ENCODE measurements at places on chromosomes 6 and 20.

- no peak for DNase-seq
These were observed 20.9 kb upstream of the TCP11 start for GRCh38 chr6:35161776-35162607.

DNA sequence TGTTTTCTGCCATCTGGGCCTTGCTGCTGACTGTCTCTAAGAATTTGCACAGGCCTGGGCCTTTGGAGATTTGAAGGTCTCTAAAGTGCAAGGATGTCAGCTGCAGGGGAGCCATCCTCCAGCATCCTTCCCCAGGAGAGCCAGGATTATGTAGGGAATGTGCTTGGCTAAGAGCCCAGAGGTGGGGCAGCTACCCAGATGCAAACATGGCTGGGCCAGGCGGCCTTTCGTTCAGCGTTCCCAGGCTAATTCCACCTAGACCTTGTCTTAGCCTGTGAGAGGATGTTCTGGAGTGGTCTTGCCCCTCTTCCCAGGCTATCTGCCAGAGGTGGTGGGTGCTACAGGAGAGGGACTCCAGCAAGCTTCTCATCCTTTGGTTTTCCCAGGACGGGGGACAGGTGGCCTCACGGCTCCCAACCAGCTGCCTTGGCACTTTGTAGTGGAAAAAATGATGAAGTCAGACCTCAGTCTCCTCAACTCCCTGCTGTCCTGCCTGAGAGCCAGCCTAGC, 7.7 kb upstream of the PTGIS start:
- DNase-seq = no peak

DNA sequence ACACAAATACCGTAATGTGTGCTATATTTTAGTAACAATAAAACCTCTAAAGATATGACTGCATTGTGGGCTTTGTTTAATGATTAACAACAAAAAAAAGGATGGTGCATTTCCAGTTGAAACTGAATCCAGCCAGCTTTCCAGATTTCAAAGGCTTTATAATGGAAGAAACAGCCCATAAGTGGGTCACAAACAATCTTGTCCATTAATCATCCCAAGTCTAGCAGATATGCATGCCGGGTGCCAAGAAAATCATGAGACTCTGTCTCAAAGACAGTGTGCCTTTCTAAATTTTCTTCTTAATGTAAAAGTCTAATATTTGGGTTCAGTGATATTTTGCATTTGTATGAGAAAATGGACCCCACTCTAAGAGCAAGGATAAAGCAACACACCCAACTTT, 20.6 kb upstream of the LAMP5 start:
- DNase-seq = no peak

GRCh38 chr6:108622641-108623298, 62.1 kb downstream of the FOXO3 start:
- no peak for DNase-seq

DNA sequence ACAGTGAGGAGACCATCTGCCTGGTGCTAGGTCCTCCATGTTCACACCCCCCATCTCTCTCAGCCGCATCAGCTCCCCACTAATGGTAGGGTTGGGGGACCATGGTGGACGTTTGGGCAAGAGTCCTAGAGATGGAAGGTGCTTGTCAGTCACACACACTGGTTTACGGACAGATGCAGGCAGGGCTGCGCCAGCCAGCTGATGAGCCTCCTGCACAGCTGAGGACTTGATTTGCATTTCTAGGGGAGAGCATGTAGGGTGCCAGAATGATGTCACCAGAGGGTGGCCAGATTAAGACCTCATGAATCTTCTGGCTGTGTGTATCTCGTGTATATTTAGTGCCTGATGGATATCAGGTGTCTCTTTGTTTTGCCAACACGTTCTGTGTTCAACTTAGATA, 28.6 kb downstream of the CST8 start:
- no peak for DNase-seq

- no peak for DNase-seq
These were observed 80.2 kb downstream of the PLCB4 start for GRCh38 chr20:9149087-9149486.

GRCh38 chr6:170145272-170145592, 145.6 kb downstream of the DLL1 start:
- no peak for DNase-seq

DNA sequence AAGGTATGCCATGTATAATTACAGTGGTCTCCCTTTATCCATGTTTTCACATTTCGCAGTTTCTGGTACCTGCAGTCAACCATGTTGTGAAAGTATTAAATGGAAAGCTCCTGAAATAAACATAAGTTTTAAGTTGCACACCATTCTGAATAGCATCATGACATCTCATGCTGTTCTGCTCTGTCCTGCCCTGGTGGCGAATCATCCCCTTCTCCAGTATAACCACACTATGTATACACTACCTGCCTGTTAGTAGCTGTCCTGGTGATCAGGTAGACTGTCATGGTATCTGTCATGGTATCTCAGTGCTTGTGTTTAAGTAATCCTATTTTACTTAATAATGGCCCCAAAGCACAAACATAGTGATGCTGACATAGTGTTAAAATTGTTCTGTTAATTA, 97.1 kb downstream of the ZFAND3 start:
- no peak for DNase-seq

GRCh38 chr6:133749427-133749826, 139.5 kb upstream of the TCF21 start:
- DNase-seq = no peak

DNA sequence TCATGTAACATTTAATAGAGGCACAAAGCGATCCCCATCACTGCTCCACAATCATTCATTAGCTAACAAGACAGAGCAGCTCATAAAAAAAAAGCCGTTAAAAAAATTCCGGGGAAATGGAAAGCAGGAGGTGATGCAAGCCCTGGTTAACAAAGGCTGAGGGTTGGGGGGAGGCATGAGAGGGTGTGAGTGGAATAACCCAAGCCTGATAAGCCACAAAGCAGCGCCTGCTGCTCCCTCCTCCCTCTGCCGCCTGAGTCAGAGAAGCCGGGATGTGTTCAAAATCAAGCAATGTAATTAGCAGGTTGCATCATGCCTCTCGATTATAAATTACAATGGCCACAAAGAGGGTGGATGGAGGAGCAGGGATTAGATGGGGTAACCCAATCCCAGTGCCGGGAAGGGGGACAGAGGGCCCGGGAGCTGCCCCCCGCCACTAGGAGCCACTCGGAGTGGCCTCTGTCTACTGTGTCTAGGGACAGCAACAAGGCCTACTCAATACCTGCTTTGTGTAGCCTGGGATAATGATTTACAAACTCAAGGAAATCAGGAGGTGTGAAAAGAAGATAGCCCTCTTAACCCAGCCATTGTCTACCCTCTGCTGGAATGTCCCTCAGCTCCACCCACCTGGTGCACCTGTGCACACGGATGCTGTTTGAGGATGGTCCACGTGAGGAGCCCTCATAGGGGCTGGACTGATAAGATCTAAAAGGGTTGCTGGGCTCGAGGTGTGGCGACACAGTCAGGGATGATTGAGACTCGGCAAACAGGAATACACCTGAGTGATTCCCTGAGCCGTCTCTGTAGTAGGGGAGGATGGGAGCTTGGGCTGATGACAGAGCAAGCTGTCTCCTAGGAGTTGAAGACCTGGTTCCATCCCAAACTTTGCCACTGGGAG, 156.9 kb downstream of the VEGFA start:
- DNase-seq = peak; percentile 46

GRCh38 chr20:47605673-47606413, 104.2 kb downstream of the NCOA3 start:
- no peak for DNase-seq

DNA sequence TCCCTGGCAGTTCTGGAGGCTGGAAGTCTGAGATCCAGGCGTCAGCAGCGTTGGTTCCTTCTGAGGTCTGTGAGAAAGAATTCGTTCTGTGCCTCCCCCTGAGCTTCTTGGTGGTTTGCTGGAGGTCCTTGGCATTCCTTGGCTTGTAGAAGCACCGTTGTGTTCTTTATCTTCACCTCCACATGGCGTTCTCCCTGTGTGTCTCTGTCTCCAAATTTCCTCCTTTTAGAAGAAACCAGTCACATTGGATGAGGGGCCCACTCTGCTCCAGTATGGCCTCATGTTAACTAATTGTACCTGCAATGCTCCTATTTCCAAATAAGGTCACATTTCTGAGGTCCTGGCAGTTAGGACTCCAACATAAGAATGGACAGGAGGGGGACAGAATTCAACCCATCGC, 73.0 kb upstream of the BACH2 start:
- no peak for DNase-seq

DNA sequence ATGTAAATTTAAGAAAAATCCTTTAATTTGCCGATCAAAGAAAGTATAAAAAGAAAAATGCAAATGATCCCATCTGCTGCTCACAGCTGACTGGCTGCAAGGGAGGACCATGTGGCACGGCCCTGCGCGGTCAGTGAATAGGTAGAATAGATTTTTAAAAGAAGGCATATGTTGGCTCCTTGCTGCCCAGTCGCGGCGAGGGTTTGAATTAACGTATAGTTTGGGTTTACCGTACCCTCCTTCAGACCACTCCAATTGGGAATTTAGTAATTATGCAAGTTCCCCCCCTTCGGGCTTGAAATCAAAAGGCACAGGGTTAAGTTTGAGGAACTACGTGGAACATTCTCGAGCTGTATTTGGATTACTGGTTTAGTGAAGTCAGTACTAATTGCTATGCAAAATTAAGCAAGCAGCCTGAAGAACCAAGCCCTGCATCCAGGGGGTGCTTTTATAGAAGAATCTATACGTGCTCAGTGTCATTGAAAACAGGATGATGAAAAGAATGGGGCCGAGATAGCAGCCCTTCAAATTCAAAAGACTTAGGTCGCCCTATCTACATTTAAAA, 1.1 kb upstream of the BEND3 start:
- DNase-seq = no peak

DNA sequence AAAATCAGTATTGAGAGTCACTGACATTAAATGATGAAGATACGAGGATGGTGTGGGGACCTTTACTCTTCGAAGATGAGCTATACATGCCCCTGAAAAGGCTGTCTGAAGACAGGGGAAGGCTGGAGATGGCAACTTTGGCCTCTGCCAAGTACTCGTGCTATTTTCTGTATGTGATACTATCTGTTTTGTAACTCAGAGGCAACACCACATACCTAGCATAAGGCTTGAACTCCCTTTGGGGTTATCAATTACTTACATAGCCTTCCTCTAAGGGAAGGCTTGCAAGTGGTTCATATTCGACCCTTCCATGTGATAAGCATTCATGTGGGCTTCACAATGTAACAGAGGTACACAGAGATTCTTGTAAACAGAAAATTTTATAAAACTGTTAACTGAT, 68.7 kb upstream of the FBXO30 start:
- no peak for DNase-seq

DNA sequence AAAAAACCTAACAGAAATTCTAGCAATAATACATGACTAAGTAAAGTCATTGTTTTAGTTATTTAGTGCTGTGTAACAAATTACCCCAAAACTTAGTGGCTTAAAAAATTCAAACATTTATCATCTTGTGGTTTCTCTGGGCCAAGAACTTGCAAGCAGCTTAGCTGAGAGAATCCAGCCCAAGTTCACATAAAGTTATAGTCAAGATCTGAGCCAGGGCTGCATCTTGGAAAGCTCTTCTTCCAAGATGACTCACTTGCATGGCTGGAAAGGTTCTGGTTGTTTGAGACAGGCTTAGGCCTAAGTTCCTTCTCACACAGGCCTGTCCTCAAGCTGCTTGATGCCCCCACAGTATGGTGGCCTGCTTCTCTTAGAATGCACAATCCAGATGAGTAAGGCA, 217.8 kb upstream of the TSHZ2 start:
- no peak for DNase-seq

GRCh38 chr6:63521475-63522210, 50.6 kb upstream of the LOC128125822 start:
- no peak for DNase-seq

GRCh38 chr6:109655761-109656262, 35.2 kb downstream of the AK9 start:
- DNase-seq = no peak

DNA sequence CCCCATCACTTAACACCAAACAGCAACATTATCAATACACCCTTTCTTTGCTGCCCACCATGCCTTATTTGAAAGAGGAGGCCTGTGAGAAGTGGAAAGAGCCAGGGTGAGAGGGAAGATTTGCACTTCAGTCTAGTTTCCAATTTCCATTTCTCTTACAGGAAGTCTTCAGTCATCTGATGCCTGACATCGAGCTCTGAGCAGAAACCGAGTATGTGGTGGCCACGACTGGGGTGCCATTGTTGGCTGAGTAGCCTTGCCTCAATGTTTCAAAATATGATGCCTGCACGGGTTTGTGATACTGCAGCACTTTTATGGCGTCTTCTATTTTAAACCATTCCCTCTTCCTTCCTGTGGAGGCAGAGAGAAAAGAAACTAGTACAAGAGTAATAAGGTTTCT, 39.8 kb upstream of the SMIM29 start:
- no peak for DNase-seq

GRCh38 chr6:75893058-75893775, 144.2 kb downstream of the MYO6 start:
- peak; percentile 24 for DNase-seq

DNA sequence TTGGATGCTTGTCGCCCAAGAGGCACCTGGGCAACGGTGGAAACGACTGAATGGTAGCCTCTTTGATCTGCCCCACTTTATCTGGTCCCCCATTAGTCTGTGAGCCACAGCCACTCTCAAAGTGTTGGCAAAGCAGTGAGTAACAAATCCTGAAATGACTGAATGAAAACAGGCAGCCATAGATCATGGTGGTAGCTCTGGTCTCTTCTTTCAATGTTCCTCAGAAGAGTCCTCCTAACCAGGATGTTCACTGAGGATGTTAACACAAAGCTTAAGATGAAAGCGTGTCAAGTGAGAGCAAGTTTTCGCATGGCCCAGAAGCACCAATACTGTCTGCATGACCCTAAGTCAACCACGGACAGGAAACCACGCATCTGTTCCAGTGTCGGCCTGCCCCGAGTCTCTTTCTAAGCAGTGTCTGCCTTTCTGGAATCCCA, 107.3 kb downstream of the IRF4 start:
- no peak for DNase-seq

GRCh38 chr20:6665621-6666355, 101.7 kb upstream of the BMP2 start:
- no peak for DNase-seq

GRCh38 chr6:157760589-157761330, 62.3 kb upstream of the SNX9 start:
- DNase-seq = no peak

DNA sequence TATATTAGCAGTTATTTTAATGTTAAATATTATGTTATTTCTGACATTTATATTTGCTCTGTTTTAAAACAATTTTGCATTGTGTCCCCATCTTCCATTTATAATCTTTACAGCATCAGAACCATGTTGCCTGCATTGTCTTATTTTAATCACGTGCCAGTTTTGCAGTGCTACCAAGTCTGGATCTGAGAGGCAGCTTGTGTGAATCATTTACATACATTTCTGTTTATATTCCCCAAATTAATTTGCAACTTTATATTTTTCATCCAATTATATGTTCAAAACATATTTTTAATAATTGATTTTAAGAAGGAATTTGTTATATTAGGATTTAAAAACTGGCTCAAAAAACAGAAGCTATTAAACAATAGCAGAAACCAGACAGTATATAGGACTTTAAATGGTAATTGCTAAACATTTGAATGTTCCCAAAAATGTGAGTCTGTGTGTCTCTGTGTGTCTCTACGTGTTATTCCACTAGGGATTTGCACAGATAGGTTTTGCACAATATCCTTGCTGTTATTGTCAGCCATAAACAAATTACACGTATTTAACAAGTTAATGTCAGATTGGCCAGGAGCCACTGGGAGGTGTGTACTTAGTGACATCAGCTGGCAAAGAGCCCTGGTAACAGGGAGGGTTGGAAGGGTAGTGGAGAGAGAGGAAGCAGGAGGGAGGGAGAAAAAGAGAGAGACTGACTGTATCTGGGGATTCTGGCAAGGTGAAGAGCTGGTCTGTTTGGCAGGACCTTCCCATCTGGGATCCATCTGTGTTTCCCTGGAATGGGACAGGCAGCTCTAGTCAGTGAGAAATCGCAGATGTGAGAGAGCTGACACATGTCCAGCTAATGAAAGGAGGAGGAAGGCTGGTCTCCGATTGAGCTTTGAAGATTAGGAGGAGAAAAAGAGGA, 72.1 kb downstream of the CBFA2T2 start:
- peak; percentile 57 for DNase-seq

Data from NCI-H187 treated with DMSO at 0.1 percent for 48 hours (cell line).